NCI-H460 (cell line): ENCODE measurements at places on chromosomes 4 and X. TPM values are rescaled to one million over a fixed set of nuclear protein-coding genes. Genes with fewer than 3 reads are reported as not detected.
A peak's percentile ranks its signal among the peaks of the same experiment; 100 is the strongest.

XAGE1B gene
- total RNA-seq: 0.25 TPM in 1 of 2 replicates, not detected in the other

DNA sequence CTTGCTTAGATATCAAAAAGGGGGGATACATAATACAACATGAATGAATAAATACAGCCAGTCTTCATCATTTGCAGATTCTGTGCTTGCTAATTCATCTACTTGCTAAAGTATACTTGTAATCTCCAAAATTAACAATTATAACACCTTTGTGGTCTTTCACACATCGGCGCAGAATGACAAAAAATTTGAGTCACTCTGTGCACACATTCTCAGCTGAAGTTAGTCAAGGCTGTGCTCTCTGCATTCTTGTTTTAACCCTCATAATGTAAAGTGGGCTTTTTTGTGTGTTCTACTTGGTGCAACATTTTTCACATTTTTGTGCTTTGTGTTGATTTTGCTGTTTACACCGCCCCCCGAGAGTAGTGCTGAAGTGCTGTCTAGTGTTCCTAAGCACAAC is 65.8 kb upstream of the GPRIN3 start:
- no peak for DNase-seq

GRCh38 chrX:57587607-57588006 is 4.2 kb upstream of the ZXDB start:
- DNase-seq: no peak

DNA sequence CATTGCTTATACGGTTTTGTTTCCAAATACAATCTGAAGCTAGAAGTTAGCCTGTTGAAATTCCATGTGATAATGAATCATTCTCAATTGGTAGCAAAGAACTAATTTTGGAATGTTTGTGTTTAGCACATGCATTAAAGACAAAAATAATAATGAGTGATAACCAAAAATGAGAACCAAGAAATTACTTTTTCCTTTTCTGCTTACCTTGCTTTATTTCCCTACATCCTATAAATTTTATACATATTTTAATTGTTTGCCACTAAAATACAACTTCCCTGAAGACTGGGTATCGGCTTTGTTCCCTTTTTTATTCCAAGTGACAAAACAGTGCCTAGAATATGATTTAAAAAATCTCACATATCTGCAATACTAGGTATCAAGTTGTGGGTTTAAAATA is 203.8 kb upstream of the TACR3 start:
- no peak for DNase-seq

DNA sequence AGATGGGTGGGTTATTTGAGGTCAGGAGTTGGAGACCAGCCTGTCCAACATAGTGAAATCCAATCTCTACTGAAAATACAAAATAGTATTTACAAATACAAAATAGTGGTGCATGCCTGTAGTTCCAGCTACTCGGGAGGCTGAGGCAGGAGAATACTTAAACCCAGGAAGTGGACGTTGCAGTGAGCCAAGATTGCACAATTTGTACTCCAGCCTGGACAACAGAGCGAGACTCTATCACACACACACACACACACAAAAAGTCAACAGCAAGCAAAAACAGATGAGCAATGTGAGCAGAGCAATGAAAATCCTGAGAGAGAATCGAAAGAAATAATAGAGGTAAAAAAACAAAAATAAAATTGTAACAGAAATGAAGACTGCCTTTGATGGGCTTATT is 168.8 kb downstream of the PCDH18 start:
- no peak for DNase-seq

RHOXF2 gene
- total RNA-seq: not detected in 2 replicates

- no peak for DNase-seq
Observed at GRCh38 chrX:71621603-71622002, 3.3 kb upstream of the CXCR3 start.

DNA sequence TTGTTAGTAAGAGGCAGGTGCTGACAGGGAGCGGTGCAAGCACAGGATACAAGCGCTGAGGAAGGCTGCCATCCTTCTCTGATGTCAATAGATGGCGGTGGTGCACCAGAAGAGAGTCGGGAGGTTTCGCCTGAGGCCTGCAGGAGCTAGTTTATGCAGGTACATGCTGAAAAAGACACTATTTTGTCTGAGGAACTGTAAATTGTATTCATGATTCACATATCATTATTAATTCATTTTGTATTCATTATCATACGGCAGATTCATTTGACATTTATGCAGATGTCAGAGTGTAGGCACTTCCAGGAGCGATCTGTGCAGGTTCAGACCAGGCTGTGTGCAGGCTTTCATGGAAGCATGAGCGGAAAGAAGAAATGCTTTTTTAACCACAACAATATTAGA is 824.0 kb downstream of the STIM2 start:
- DNase-seq: peak; percentile 66

- DNase-seq: no peak
Observed at GRCh38 chr4:144411700-144412099, 234.3 kb upstream of the HHIP start.

GRCh38 chrX:97168646-97169045 is 284.9 kb downstream of the RPA4 start:
- DNase-seq: no peak

GPR173 gene
- 0.46 and 1.2 TPM in 2 replicates for total RNA-seq

DNA sequence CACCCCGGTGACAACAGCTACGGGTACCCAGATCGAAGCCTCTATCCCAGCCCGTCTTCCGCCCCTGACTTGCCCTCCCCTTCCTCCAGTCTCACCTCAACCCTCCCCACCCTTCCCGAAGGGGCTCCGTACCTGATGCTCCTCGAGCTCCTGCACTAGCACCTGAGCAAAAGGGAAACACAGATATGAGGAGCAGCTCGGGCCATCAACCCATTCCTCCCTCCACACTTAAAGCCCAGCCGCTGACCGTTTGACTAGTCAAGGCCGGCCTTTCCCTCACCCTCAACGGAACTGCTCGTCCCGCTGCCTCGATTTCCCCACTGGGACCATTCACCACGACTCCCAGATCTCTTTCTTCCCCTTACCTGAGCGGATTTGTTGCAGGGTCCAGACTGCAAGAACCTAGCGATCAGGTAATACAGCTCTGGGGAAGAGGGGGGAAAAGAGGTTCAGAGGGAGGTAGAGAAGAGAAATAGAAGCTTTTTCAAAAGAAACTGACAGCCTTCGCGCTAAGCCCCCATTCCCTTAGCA is 731 bp downstream of the BRWD3 start:
- no peak for DNase-seq

DNA sequence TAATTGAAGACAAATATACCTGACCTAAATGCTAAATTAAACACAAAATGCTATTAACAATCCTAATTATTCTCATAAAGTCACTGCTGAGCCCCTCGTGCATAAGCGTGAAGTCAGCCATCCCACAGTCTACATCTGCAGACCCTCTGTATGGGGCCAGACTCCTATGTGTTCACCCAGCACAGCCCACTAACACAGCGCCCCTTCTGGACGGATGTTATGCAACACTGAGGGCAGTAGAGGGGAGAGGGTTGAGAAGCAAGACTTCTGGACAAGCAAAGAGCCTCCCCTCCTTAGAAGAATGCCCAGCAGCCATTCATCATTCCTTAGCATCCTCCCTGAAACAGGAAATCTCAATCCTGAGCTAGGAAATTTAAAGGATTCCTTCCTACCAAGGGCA is 7.9 kb downstream of the TRPC3 start:
- DNase-seq: no peak

GRCh38 chr4:5839751-5840674 is 52.9 kb downstream of the CRMP1 start:
- DNase-seq: no peak

DNA sequence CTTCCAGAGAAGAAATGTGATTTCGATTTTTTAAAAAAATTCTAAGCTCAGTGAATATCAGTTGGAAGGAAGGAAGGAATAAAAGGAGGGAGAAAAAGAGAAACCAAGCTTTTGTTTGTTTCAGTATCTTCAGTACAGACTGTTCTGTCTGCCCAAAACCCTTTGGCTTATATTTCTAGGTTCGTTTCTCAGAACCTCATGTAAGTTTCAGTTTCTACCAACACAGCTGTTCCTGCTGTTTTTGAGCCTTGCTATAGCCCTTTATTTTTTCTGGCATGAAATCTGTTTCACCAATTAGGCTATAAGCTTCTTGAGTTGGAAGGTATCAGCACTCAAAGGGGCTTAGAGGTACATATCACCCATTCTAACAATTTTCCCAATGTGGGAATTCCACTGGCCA is 157.9 kb downstream of the GBA3 start:
- no peak for DNase-seq

- no peak for DNase-seq
Observed at GRCh38 chr4:612749-613125, 12.6 kb upstream of the PDE6B start.

NXT2 gene
- total RNA-seq: 34.1 and 37.6 TPM in 2 replicates

- no peak for DNase-seq
Observed at GRCh38 chrX:76172325-76172893, 453 bp upstream of the PBDC1 start.

DNA sequence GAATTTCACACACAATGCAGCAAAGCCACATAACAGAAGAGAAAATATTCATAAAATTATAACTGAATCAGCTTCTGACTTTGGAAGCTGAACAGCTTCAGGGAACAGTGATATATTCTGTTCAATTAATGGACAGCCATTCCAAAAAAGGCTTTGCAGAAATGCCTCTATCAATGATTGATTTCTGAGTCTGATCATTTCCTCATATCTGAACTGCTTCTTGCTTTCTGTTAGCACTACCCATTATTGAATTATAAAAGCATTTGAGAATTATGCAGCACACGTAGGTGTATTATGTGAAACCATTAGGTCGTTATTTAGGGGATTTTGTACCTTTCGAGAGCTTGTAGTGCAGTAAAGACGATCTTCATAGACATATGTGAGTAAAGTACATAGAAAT is 159.6 kb downstream of the STIM2 start:
- DNase-seq: no peak

- no peak for DNase-seq
Observed at GRCh38 chrX:82219129-82219528, 1017.2 kb downstream of the SH3BGRL start.

ADH6 gene
- not detected in 2 replicates for total RNA-seq

GRCh38 chr4:174555789-174556630 is 33.7 kb upstream of the HPGD start:
- no peak for DNase-seq

DNA sequence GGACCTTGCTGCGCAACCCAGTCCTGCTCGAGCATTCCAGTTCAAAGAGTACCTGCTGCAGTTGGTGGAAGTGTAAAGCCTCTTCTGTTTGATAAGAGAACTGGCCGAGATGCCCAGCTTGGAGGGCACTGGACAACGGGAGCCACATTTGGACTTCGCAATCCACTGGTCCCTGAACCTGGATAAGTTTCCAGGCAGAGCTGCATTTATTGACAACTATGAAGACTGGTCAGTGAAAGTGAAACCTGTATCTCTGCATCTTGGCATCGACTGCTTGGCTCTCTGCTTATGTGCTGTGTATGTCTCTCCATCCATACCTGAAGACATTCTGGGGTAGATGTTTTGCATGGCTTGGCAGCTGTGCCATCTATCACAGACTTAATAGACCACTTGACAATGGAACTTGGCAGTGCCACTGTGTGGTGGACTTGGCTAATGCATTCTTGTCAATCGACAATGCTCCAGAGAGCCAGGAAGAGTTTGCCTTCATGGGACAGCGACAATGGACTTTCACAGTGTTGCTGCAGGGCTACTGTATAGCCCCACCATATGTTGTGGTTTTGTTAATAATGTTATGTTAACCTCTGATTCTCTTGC is 43.5 kb upstream of the ZBTB33 start:
- DNase-seq: no peak

DNA sequence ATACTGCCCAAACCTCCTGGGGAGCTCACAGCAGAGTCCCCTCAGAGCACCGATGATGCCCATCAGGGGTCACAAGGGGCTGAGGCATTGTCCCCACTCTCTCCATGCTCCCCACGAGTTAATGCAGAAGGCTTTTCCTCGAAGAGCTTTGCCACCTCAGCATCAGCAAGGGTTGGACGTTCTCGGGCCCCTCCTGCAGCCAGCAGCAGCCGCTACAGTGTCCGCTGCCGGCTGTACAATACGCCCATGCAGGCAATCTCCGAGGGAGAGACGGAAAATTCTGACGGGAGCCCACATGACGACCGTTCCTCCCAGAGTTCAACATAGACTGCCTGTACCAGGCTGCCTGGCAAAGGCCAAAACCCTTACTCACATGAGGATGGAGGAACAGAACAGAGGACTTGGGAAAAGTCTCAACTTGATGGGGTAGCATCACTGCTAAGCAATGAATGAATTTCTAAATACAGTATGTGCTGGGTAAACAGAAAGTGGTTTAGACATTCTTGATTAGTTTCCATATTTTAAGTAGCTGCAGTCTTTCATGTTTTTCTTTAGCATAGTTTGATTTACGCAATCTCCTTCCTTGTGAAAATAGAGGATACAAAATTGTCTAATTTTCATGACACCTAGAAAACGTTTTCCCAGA is 5.0 kb upstream of the SCML1 start:
- DNase-seq: no peak

GRCh38 chrX:148416931-148417330 is 83.5 kb upstream of the AFF2 start:
- no peak for DNase-seq

DNA sequence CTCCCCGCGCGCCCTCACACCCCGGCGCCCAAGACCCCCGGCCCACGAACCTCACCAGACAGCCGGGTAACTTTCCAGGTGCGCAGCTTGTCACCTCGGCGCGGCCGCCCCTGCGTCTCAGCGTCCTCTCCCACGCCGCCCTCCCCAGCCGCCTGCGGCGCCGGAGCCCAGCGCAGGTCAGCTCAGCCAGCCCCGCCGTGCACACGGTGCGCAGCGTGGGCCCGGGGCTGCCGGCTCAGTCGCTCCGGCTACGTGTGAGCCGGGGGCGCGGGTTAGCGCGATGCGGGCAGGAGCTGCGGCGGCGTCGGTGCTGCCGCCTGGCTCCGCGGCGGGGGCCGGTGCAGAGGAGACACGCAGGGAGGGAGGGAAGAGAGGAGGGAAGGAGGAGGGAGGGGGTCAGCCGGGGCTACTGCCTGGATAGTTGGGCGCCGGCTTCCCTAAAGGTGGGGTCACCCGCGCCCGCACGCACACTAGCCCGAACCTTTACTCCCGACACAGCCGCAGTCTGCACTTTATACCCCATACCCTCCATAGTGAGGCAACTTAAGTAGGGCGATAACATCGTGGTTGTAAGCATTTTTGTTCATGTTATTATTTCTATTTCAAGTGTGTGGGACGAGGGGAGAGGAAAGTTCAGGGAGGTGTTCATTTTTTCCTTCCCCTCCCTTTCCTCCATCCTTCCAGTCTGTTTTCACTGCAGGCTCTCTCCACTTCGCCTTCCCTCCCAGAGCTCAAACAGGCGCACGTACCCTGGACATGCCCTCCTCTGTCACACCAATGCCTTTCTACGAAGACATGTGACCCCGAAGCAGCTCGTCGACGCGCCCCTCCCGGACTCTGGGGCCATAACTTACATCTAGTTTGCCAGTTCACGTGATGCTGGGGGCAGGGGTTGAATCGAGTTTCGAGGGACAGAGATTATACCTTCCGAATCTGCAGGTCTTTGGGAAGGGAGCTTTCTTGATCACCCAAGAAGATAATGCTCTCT is at the start of gene PRKG2:
PRKG2 (minus strand) TSS at position 342 of the 988 bp plus-strand sequence. CDS start 10,175 bp downstream, outside the sequence.
- no peak for DNase-seq

DNA sequence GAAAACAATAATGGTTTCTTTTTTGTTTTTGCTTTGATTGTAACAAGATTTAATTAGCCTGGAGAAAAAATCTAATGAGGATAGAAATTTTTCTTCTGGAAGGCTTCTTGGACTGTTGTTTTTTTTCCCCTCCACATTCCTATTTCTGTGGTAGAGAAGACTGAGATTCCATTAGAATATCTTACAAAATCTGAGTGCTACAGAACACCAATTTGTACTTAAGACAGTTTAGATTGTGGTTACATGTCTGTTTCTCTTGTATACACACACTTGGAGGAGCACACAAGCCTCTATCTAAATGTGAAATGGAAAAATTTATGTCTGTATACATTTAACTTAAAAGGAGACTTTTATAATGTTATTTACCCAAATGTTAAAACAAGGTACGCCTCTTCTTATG is 176.9 kb upstream of the ARSJ start:
- DNase-seq: no peak
